NK-92 treated with Interleukin-12 subunit alpha and Interleukin-12 subunit beta, amount 100 ng/mL, for 24 hours (cell line): ENCODE measurements at places on chromosomes 12 and 14.

DNA sequence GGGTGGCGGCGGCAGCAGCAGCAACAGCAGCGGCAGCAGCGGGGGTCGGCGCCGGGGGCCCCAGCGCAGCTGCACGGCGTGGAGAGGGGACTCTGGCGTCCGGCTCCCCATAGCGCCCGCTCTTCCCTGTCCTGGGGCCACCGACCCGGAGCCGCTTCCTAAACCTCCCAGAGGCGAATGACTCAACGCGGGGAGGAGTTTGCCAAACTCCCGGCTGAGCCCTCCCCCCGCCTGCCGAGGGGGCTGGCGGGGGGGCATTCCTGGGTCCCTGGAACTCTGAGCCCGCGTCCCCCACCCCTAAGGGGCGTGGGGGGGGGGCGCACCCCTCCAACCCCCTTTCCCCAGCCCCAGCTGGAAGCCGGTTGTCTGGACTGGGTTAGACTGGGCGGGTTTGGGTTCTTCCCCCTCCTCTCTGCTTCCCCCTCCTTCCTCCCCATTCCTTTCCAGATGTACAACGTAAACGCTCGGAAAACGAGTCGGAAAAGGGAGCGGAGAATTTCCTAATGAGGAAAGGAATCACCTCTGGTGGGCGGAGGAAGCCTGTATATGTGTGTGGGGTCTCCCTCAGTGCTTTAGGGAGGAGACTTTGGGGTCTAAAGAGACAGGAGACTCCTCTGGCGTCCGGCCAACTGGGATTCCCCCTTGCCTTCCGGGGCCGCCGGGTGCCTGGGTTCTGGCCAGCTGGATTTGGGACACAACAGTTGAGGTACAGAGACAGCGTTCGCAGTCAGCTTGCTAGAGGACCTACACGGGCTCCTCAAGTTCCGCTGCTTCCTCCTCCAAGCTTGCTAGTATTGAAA, at the start of gene ITGA5:
ITGA5 (minus strand) TSS at position 179 of the 800 bp plus-strand sequence; CDS start at position 111, 68 bp downstream.
- no peak for DNase-seq

DNA sequence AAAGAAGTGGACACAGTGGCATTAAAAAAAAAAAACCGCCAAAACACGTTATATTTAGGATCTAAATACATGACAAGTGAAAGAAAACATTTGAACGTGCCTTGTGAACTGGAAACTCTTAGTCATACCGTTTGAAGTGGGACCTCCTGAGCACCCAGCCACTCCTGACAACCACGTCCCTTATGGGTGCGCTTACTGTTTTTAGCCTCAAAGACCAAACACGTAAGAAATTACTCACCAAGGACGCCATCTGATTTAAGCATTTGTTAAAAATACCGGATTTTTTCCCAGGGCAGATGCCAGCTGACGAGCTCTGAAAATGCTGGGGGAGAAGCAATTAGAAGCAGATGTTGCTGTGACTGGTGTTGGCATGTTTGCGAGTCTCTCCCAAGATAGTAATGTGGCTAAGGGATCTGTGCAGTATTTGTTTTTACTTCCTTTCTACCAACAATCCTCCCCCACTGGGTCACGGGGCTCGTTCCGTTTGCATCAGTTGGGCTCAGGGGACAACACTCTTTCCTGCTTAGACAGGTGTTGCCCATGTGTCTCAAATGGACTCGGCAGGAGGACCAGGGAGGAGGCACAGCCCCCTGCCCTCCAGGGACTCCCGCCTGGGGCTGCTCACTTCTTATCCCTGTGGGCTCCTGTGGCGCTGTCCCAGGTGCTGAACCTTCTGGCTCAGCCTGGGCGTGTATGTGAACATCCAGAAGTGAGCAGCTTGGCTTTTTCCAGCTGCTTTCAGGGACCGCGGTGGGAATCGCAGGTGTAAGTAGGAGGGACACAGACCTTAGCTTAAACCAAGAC, 101.0 kb downstream of the BEGAIN start:
- DNase-seq, result peak; percentile 8

- DNase-seq, result no peak
These were observed at the start of gene DBX2 for GRCh38 chr12:45050751-45051571. TSS of gene DBX2 (minus strand) at chr12:45051099. CDS start at chr12:45050927, 172 bp downstream.

- DNase-seq, result no peak
These were observed 34.6 kb downstream of the PTPRO start for GRCh38 chr12:15356951-15357364.

DNA sequence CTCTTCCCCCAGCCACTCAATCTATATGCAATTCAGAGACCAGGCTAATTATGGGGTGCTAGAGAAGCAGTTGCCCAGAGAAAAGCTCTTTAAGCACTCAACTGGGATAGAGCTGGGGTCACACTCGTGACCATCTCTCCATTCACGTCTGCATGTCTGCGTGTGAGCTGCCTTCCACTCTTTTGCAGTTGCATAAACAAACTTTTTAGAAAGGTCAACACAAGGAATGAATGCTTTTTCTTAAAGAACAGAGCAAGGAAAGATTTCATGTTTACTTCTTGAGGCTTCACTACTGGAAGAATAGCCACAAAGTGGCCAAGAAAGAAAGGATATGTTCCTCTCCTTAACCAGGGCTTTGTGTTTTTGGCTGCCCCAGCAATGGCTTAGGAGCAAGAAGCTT, 151.1 kb downstream of the SAMD4A start:
- DNase-seq, result no peak

GRCh38 chr12:6724409-6724797, 557 bp downstream of the COPS7A start:
- no peak for DNase-seq

- no peak for DNase-seq
These were observed 32.4 kb downstream of the LMO3 start for GRCh38 chr12:16573398-16574077.

- no peak for DNase-seq
These were observed 1.6 kb downstream of the C12orf42 start for GRCh38 chr12:103494051-103494733.

DNA sequence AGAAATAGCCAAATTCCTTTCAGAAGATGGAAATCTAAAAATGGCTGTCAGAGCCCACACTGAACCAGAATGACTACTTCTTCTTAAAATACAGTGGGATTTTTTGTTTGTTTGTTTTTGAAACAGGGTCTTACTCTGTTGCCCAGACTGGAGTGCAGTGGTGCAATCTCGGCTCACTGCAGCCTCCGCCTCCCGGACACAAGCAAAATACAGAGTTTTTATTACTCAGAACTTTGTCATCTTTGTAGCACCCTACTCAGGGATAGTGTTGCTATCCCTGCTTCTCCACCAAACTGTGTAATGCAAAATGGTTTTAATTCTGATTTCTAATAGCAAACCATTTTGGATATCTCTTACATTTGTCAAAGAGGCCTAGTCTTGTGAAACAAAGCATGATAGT, 16.4 kb downstream of the ZNF410 start:
- DNase-seq, result no peak

DNA sequence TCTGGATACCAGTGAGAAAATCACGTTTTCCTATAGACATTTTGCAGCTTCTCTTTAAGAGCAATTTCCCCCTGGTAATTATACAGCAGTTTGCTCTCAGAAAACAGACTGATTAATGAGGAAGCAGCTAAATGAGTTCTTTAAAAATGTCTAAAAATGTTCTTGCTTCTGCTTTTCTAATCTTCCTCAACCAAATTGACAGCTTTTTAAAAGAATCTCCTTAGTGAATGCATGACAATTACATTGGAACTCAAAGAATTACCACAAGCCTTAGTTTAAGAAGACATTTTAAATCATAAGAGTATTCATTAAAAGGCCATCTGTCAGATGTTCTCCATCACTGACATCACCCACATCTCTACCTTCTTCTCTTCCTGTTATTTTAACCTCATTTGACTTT, 135.8 kb upstream of the PLXNC1 start:
- no peak for DNase-seq

- no peak for DNase-seq
These were observed 69.7 kb downstream of the WDR20 start for GRCh38 chr14:102209224-102209966.

- no peak for DNase-seq
These were observed 552.6 kb upstream of the ATP2B1 start for GRCh38 chr12:90261283-90261682.

DNA sequence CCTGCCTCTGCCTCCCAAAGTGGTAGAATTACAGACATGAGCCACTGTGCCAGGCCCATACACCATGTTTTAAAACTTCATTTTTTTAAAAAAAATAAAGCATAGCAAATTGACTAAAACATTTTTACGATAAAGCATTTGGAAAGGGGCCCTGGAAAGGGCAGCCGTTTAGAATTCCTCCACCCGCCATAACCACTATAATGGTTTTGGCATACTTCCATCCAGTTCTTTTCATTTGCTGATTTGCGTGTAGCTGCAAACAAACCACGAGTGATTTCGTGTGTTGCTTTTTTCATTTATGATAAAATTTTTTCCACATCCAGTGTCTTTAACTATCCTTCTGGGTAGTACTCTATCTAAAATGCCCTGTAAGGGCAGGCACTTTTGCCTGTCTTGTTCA, 91.8 kb upstream of the RIN3 start:
- DNase-seq, result no peak

- DNase-seq, result no peak
These were observed 9.7 kb upstream of the RIC8B start for GRCh38 chr12:106764738-106765137.

GRCh38 chr12:72957454-72957853, 685.3 kb downstream of the TRHDE start:
- no peak for DNase-seq

DNA sequence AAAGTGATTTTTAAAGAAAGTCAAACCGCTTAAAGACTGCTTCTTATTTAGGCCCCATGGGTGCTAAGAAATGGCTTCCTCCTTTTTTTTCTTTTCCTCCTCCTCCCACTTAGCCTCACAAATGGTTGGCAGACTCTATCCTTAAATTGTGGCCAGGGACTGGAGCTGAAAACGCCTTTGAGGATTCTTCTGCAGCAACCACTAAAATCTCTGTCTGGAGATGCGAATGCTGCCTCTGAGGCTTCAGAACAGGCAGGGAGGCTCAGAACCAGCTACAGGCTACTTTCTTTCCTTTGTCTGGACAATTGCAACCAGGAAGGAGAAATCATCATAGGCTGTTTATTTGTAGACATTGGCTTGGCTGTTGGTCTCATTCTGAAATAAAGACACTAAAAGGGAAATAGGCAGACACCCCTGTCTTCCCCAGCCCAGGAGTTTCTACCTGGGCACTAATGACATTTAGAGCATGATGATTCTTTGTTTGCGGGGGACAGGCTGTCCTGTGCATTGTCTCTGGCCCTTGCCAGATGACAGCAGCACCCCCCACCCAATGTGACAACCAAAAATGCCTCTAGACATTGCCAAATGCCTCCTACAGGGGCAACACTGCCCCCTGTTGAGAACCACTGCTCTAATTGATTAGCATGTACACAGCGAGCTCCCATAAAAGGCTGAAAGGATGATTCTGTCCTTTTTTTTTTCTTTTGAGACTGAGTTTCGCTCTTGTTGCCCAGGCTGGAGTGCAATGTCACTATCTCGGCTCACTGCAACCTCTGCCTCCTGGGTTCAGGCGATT, 50.3 kb downstream of the MAP1LC3B2 start:
- no peak for DNase-seq

DNA sequence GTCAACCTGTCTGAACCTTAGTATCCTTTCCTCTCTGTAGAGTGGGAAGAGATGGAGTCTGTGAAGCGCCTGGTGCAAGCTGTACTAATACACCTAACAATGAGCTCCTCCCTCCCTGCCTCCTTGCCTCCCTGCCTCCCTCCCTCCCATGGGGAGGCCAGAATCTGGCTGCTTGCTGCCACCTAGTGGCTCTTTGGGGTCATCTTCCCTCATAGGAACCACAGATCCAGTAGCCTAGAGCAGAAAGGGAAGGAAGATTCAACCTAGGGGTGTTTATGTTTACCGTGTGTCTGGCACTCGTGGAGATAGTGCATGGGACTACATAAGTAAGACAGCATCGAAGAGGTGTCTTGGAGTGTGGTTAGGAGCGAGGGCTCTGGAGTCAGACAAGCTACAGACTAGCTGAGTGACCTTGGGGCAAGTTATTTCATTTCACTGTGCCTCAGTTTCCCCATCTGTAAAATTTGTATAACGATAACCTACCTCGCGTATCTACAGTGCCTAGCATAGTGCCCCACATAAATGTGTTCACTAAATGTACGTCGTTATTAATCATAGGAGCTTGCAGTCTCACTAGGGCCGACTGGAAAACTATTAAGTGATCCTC, 35.5 kb upstream of the TSPAN9 start:
- peak; percentile 4 for DNase-seq

DNA sequence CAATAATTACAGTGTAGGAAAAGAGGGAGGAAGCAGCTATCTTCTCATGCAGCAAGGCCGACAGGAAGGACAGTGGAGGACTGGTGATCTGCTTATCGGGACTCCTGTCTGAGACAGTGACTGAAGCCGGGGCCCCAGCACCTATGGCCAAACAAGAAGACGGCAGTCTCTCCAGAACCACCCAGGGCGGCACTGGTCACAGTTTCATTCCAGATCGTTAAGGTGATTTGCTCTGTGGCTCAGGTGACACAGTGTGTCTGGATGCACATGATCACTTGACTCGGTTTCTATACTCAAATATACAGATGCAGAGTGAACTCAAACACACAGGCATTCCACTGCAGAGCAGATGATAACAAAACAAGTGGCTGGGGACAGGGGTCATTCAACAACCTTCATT, 52.1 kb upstream of the CORO1C start:
- no peak for DNase-seq

- peak; percentile 84 for DNase-seq
These were observed at the start of gene SLC41A2 for GRCh38 chr12:104958001-104958804. TSS of gene SLC41A2 (minus strand) at chr12:104958290. CDS start at chr12:104928527, 29,763 bp downstream.
